ENCODE measurements at places on chromosomes 2 and 18.

- no peak for DNase-seq
These were observed 200.9 kb downstream of the FAM210A start for GRCh38 chr18:13525381-13526029.

DNA sequence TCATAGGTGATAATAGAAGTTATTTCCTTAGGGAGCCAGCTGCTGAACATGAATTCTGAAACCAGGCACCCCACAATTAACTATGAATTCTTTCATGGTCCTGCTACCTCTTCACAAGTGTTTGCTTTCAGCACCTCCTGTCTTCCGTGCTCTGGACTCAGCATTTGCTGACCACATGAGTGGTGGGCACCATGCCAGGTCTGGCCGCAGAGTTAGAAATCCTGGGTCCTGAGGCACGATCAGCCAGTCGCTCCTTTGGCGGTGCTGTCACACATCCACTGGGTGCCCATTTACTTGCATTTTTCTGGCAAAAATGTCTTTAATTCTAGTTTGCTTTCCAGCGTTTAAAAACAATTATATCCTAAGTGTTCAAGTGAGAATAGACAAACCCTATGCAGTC is 196.4 kb upstream of the PXDN start:
- no peak for DNase-seq

DNA sequence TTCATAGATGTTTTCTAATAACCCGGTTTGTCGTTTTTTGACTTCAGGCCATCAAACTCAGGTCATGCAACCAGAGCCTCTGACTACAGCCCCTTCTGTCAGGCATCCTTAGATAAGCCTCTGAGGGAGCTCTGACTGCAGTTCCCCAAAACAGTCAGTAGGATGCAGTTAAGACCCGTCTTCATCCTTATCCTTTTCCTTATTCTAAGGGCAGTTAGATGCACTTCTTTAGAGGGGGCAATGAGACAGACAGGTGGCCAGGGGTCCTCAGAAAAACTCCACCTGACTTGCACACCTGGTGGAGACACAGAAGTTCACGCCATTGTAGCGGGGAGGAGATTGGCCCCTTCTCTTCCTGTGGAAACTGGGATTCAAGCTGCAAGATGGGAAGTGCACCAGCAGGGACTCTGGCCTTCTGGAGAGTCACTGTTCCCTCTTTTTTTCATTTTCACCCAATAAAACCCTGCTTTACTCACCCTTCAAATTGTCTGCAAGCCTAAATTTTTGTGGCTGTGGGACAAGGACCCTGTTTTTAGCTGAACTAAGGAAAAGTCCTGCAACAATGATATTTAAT is 104.8 kb upstream of the TFPI start:
- DNase-seq, result no peak

DNA sequence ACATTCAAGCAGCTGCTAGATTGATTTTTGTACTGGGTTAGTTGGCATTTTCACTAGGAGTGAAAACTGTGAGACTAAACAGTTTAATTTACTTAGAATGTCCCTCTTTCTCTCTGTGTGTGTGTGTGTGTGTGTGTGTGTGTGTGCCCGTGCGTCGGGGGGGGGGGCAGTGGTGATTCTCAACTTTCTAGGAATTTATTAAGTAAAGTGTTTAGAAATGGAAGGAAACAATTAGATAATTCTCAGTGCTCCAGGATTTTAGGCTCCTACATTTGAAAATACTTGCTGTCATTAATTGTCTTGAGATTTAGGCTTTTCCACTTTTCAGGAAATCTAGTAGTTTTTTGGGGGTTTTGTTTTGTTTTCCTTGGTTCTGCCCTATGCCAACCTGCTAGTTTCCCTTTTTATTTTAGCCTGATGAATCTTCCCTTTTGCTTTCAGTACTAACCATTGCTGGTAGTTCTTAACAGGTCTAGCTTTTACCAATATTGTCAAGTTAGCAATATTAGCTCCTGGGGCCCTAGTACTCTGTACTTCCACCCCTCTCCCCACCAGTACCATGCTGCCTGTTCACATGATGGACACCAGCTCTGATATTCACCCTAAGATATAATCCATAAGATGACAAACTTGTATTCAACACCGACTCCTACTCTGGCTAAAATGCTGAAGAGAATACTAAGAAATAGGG is 4.9 kb downstream of the EPAS1 start:
- no peak for DNase-seq

DNA sequence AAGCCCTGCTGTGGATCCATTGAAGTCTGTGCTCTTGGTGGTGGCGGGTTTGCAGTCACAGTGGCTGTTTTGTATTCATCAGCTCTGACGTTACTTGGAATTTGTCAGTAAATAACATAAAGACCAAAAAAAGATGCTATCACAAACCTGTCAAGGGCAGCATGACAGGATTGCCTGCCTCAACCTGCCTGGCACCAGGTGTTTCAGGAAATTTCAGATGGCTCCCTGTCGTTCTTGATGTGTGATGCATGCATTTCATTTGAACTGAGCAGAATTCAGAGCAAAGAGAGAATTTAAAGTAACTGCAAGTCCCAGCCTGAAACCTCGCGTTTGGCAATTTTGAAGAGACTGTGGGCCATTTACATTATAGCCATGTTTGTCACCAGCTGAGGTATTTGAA is 50.3 kb upstream of the EPC2 start:
- no peak for DNase-seq

- DNase-seq, result no peak
These were observed 87.3 kb upstream of the SPHKAP start for GRCh38 chr2:228268756-228269155.

GRCh38 chr18:8290435-8290834 is 318.8 kb upstream of the RAB12 start:
- no peak for DNase-seq

DNA sequence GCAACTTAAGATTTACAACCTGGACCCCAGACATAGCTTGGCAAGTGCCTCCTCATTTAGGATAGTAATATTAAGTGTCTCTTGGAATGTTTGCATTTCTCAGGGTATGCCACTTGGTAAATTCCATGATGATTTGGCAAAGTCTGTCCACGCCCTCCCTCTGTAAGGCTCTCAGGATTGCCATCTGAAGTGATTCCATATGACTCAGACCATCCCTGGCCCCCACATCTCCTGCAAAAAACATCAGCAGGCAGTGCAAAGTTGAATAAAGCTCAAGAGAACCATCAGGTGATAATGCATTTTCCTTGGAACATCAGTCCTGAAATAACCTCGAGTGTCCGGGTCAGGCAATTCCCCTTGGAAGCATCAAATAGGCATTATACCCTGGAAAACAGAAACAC is 27.1 kb upstream of the PIEZO2 start:
- no peak for DNase-seq

DNA sequence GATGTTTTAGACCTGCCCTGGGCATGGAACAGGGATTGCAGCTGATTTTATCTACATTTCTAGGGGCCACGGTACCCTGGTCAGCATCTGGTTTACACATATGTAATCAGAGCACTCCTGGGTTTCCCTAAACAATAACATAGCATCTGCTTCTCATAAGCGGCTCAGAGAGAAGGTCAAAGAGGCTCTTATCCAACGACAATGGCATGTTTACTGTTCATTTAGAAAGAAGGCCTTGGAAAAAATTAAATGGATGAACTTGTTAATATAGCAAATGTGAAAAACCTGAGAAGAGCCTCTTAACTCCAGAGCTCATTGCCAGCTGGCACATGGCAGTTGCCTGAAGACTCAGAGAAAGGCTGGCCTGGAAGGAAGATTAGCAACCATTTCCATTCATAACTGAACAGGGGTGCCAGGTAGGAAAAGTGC is 202.8 kb upstream of the THUMPD2 start:
- DNase-seq, result no peak

DNA sequence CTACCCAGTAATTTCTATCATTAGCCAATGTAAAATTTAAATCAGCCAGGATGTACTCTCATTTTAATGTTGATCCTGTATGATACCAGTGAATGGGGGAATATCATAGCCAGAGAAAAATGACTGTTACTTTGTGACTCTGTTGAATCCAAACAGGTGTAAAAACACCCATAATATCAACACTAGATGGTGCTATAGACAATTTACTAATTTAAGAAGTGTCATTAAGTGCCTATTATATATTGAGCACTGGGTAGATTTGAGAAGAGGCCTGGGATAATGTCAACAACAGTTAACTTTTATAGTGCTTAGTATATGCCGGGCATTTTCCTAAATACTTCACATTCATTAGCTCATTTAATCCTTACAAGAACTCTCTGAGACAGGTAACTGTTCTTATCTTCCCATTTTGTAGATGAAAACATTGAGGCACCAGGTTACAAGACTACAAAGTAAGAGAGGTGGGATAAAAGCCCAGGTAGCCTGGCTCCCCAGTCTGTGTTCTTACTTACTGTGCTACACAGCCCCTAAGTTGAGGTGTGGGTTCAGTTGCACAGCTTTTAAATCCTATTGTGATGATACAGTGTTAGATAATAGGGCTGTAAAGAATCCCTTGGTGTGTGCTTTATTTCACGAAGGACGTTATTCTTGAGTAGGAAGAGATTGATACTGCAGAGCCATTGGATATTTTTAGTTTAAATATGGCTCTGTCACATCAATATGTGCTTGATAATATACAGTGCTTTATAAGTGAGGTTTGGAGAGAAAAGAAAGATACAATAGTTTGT is 325.5 kb downstream of the AGPS start:
- no peak for DNase-seq

- no peak for DNase-seq
These were observed 59.6 kb upstream of the REL start for GRCh38 chr2:60821587-60822302.
